ENCODE measurements at places on chromosomes 6 and 20. TPM values are rescaled to one million over a fixed set of nuclear protein-coding genes. Genes with fewer than 3 reads are reported as not detected.

GRCh38 chr6:159929819-159930218 lies 39.0 kb downstream of the MAS1 start:
- no peak for DNase-seq

DNA sequence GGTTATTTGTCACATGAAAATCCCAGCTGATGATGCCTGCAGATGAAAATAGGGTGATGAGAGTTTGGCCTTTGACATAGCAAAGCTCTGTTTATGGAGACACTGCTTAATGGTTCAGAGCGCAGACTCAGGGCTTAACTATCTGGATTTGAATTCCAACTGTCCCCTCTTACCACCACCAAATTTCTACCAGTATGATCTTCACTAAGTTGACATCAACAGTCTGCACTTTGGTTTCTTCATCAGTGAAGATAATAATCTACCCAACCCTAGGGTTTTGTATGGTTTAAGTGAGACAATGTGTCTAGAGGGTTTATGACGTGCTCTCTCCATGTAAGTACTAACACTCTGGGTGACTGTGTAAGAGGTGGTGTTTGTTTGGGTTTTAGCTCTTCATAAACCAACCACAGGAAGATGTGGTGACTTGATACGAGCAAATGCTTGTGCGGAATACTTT lies 151.4 kb upstream of the TNFAIP3 start:
- DNase-seq = no peak

DNA sequence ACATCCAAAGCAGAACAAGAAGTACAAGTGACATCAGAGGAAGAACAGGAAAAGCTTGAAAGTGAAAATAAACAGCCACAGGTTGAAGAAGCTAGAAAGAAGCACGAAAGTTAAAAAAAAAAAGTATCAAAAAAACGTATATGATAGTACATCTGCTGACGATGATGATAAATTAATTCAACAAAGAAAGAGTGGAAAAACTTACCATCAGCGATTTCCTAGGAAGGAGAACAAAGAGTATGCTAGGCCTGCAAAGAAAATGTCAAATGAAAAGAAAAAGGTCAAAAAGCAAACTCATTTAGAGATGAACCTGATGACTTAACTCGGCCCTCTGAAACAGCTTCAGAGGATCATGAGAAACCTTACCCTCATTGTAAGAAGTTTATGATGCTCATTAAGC lies 3.7 kb downstream of the SAYSD1 start:
- no peak for DNase-seq

- no peak for DNase-seq
Measured at GRCh38 chr6:107621229-107621937, 131.5 kb downstream of the SOBP start.

DNA sequence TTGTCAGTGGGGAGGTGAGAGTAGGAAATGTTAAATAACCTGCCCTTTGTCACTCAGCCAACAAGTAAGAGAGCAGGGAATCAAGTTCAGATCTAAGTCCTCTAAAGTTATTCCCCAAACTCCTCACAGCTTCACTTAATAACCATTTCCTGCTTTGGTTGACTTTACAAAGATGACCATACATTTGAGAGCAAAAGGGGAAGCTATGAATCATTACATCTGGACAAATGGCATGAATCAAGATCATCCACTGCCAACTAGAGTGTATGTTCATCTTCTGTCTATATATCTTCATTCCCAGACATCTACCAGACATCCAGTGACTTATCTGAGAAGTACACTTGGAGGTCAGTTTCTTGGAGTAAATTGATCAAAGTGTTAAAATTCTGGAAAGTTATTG lies 15.1 kb upstream of the HIVEP2 start:
- DNase-seq = no peak

DNA sequence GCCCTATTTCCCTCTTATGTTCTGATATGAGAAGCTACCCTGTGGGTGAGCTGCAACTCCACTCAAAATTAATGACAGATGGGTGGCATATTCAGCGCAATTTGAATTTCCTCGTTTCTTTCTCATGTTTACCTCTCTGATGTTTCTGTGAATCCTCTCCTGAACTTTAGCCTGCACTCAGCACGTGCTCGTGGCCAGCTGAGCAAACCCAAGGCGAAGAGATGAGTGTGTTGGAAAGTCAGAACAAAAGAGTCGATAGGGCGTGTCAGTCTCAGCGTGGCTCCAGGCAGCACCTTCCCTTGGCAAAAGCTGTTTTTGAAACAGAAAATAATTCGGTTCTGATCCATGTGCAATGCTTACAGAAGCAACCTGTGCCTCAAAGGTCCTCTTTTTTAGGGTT lies 226.1 kb upstream of the GMDS start:
- no peak for DNase-seq

DNA sequence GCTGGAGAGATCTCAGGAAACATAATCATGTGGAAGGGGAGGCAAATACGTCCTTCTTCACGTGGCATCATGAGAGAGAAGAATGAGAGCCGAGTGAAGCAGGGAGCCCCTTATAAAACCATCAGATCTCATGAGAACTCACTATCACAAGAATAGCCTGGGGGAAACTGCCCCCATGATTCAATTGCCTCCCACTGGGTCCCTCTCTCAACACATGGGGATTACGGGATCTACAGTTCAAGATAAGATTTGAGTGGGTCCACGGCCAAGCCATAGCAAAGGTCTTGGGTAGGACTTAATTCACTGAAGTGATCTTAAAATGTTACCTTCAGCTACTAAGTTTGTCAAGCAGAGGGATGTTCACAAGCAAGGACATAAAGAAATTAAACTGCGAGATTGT lies 162.2 kb downstream of the ADGRG6 start:
- DNase-seq = no peak

DNA sequence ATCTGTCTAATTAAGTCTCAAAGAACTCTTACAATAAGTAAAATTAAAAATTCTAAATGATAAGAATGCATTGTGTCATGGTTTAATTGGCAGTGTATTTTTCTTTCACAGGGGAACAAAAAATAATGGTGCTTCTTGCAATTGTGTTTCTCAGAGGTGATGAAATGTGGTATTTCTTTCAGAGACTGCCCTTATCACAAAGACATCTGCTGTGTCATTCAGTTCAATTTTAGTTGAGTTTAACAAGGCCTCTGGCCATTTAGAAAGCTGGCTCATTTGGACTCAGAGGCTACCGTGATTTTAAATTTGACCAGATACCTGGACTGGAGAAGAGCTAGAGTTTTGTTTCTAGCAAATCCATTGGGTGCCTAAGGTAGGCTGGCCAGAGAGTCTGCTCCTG lies 23.6 kb upstream of the ZNF831 start:
- no peak for DNase-seq

- DNase-seq = no peak
Measured at GRCh38 chr20:61191096-61191495, 61.0 kb upstream of the CDH4 start.

The CTCFL gene
- total RNA-seq = not detected

The HDGFL1 gene
- total RNA-seq = not detected

The NHSL1 gene
- total RNA-seq = 23.2 TPM

The IMPG1 gene
- total RNA-seq = not detected

The C6orf58 gene
- total RNA-seq = not detected

All from omental fat pad (tissue), 4 donors.